ENCODE measurements at places on chromosomes 3 and 15. TPM values are rescaled to one million over a fixed set of nuclear protein-coding genes. Genes with fewer than 3 reads are reported as not detected.

- DNase-seq, result no peak
Measured at GRCh38 chr3:139425745-139426400, 36.4 kb upstream of the COPB2 start.

GRCh38 chr3:73536336-73536895 lies 88.3 kb downstream of the PDZRN3 start:
- no peak for DNase-seq

GRCh38 chr3:15290736-15291135 lies 41.6 kb downstream of the SH3BP5 start:
- DNase-seq, result no peak

TMCO5A gene
- polyA plus RNA-seq, result not detected

SERPINI2 gene
- 5.2 TPM for polyA plus RNA-seq

DNA sequence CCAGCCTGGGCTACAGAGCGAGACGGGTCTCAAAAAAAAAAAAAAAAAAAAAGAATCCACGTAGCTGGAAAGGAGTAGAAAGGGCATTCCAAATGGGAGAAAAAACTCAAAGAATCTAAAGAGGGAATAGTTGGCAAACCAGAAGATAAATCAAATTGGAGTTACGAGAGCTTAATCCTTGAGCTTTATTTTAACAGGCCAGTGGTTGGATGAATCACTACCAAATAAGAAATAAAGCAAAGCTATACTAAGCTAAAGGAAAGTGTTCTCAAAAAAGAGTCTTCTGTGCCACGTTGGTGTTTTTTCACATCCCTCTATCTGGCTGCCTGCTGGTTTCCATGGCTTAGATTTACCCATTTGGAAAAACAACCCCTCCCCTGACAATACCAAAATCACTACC lies 14.0 kb downstream of the VGLL4 start:
- DNase-seq, result no peak

ZNF385D gene
- polyA plus RNA-seq, result 26.9 TPM

DNA sequence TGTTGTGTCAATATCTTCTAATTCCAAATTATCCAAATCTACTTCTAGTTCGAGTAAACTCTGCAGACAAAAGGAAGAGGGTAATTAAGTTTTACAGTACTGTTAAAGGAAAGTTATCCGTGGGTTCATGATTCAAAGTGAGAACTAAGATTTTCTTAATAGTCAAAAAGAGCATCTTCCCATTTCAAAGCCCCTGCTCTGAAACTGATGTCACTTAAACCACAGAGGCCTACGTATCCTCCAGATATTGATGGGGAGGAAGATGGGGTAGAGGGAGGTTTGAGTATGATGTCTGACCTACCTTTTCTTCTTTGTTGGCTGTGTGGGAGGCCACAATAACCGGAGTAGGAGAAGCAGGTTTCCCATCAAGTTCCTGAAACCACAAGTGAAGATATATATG lies 14.1 kb downstream of the MRPS22 start:
- DNase-seq, result no peak

DNA sequence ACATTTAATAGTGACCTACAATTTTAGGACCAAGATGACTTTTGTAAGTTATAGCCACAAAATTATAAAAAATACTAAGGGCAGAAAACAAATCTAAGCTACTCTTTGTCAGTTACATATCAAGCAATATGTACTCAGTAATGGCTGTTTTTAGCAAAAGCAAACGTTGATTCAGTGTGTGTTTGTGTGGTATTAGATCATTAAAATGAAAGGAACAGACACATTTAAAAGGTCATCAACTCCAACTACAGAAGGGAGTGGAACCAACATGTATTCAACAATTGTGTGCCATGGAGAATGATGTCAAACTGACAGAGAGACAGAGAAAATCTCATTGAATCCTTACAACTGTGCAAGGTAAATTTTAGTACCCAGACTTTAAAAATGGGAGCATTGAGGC lies 268.8 kb upstream of the STT3B start:
- DNase-seq, result no peak

TXNRD3 gene
- polyA plus RNA-seq, result 7.4 TPM

GRCh38 chr3:24923570-24923969 lies 428.9 kb upstream of the THRB start:
- DNase-seq, result no peak

DNA sequence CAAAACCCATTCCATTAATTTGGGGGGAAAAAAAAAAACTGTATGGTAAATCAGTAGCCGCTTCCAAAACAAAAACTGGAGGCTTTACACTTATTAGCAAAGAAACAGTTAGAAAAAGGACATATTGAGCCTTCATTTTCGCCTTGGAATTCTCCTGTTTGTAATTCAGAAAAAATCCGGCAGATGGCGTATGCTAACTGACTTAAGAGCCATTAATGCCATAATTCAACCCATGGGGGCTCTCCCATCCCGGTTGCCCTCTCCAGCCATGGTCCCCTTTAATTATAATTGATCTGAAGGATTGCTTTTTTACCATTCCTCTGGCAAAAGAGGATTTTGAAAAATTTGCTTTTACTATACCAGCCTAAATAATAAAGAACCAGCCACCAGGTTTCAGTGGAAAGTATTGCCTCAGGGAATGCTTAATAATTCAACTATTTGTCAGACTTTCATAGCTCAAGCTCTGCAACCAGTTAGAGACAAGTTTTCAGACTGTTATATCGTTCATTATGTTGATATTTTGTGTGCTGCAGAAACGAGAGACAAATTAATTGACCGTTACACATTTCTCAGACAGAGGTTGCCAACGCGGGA lies 9.4 kb upstream of the RPL24 start:
- DNase-seq, result no peak

GOLGA8S gene
- 1.6 TPM for polyA plus RNA-seq

CLDN11 gene
- polyA plus RNA-seq, result 479 TPM

BRK1 gene
- 197 TPM for polyA plus RNA-seq

DNA sequence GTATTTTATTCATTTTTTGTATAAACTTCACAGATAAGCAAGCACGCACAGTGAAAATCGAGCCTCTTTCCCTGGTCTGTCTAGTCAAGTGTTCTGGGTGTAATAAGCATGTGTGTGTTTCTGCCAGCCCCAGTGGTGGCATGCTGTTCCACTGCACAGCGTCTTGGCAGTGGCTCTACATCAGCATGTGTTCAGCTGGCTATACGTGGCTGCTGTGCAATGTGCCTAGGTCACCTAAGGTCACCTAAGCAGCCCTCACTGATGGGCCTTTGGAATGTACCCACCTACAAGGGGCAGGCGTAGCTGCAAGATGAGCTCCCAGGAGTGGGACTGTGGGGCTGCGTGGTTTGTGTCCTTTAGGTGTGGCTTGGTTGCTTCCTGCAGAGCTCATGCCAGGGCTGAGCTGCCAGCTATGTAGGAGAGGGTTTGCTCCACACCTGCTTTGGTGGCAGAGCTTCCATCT lies 4.9 kb downstream of the LIMD1 start:
- DNase-seq, result no peak

DNA sequence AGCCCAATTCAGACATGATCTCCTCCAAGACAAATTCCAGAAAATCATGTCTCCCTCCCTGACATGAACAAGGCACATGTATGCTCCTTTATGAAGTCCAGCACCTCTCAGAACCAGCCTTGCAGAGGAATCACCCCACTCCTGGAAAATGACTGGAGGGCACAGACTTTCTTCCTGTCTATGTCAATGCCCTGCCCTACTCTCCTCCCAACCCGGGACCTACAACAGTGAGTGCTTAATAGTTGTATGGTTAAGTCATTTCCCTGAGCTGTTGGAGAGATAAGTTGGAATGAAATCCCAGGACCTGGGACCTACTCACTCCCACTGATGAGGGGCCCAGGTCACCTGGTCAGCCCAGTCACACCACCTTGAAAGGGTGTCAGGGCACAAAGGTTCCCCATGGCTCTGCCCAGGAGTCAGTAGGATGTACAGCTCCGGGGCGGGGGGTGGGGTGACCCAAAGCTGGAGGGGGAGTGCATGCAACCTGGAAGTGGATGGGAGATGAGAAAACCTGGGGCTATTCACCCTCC lies 80.1 kb upstream of the HERC1 start:
- no peak for DNase-seq

SSR3 gene
- polyA plus RNA-seq, result 77.8 TPM

ZNF774 gene
- 8.3 TPM for polyA plus RNA-seq

DNA sequence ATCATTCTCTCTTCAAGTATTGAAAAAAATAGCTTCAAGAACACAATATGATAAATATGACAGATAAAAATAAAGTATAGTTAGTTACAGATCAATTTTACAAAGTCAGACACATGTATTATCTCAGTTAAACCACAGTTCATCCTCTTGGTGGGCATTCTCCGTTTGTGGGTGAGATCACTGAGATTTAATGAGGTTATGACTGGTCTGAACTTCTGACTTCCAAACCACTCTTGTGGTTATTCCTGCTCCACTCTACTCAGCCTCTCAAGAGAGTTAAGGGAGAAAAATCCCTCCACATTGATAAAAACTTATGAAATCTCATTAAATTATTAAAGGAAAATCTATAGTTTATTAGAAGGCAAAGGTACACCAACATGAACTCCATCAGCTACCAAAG lies 229.9 kb upstream of the LRTM1 start:
- DNase-seq, result no peak

C3orf22 gene
- 0.17 TPM for polyA plus RNA-seq

DNA sequence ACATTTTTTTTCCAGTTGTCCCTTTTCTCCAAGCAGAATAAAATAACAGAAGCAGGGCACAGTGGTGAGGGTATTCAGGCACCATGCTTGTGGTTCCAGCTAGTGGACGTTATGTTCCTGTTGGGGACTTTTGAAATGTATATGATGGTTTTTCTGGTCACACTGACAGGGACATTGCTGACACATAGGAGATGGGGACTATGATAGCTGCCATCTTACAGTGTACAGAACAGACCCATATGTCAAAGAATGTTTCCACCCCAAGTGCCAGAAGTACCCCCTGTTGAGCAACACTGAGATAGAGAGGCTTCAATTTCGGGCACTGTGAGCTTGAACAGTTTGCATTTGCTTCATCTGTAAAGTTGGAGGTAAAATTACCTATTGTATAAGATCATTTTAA lies 38.6 kb downstream of the MCTP2 start:
- DNase-seq, result no peak

ARGFX gene
- polyA plus RNA-seq, result not detected

GRCh38 chr15:83445643-83446042 lies 1.5 kb upstream of the SH3GL3 start:
- no peak for DNase-seq

DNA sequence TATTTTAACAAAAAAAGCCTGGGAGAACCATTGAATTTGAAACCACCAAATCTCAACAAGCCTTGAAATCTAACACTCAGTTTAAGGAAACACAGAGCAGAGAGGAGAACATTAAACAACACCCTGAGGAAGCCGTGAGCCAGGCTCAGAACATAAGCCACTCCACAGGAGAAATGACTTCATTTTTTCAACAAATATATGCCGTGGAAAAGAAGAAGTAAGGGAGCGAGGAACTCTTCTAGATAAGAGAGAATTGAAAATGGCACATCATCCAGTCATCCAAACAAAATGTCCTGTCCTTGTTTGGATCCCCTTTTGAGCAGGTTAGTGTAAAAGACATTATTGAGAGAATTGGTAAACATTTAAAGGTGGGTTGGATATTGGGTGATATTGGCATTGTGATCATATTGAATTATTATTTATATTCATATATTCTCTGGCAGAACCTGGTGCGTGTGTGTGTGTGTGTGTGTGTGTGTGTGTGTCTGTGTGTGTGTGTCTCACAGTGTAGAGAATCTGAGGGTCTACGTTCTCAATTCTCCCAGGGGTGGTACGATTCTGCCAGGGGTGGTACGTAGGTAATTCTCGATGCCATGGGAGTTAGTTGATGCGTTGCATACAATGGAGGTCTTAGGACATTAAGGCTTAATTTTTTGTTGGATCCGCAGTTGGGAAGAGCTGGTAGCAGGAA lies 94.4 kb downstream of the ST6GAL1 start:
- no peak for DNase-seq

DNA sequence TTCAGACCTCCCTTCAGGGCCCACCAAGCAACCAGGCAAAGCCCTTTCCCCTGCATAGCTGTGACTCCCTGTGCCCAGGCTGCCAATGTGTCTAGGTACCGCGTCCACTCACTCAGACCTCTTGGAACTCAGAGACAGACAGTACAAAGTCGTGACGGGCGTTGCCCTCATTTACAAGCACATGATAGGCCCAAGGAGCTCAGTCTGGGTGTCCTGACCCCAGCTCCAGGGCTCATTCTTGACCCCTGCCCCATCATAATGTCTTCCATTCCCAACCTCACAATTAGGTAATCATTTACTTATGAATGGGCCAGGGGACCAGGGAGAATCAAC lies 56.0 kb downstream of the KLF13 start:
- DNase-seq, result no peak

- no peak for DNase-seq
Measured at GRCh38 chr15:27137127-27137526, 166.1 kb downstream of the GABRG3 start.

AGBL1 gene
- 0.35 TPM for polyA plus RNA-seq

All from spinal cord (tissue), 10 donors.